ENCODE measurements at places on chromosomes 13 and 19. TPM values are rescaled to one million over a fixed set of nuclear protein-coding genes. Genes with fewer than 3 reads are reported as not detected.

DNA sequence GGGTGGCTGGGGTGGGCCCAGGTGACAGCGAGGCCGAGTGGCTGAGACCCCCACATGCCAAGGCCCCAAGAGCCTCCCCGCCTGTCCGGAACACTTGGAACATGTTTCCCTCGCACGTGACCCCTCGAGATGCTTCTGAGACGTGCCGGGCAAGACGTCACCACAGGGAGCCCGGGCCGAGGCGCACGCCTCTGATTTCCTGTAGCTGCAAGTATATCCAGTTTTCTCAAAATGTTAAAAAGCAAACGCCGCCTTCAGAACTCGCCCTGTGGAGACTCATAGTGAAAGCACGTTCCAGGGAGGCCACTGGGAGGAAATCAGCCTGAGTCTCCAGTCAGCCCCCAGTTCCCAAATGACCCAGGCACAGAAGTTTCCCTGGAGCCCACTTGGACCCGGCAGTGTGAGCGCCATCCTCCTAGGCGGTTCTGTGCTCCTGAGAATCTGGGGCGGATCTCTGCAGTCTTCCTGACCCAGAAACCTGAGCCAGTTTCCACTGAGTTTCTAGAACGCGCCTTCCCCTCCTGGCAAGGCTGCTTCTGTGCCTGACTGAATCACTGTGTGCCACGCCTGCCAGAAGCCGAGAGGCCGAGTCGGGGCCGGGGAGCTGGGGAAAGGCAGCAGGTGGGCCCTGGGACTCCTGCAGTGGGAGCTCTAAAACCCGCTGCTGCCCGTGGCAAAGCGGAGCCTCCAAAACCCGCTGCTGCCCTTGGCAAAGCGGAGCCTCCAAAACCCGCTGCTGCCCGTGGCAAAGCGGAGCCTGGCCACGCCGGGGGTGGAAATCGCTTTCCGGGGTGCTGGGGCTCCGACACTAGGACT is 179.3 kb downstream of the KDM4B start:
- no peak for DNase-seq

- DNase-seq = no peak
Observed at GRCh38 chr19:35569281-35569781, 5.9 kb upstream of the ATP4A start.

Gene MATK
- total RNA-seq = 14.8 TPM

DNA sequence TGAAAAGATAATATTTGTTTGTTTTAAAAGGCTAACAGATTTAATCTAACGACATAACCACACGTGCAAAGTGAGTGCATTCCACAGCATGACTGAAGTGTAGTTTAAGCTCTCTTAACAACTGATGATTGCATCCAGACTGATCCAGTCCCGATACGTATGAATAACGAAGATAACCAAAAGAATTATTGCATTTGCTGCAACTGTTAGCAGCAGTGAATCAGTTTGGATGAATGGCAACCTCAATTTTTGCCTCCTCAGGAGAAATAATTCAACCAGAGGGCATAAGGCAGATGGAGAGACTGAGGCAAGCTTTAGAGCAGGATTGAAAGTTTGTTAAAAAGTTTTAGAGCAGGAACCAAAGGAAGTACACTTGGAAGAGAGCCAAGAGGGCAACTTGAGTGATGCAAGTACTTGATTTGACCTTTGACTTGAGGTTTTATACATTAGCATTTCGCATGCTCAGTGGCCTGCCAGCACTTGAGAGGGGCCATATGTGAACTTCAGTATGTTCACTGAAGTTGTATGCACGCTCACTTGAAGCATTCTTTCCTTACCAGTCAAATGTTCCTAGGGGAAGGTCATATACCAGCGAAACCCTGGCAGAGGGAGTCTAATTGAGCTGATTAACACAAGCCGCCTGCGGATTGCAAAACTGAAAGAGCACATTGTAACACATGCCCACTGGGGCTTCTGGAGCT is 835.0 kb upstream of the PCDH20 start:
- DNase-seq = no peak

- DNase-seq = no peak
Observed at GRCh38 chr13:108919036-108919907, 289.9 kb downstream of the MYO16 start.

GRCh38 chr13:23605831-23606230 is 35.6 kb downstream of the TNFRSF19 start:
- no peak for DNase-seq

Gene PPM1N
- 1.1 TPM for total RNA-seq

DNA sequence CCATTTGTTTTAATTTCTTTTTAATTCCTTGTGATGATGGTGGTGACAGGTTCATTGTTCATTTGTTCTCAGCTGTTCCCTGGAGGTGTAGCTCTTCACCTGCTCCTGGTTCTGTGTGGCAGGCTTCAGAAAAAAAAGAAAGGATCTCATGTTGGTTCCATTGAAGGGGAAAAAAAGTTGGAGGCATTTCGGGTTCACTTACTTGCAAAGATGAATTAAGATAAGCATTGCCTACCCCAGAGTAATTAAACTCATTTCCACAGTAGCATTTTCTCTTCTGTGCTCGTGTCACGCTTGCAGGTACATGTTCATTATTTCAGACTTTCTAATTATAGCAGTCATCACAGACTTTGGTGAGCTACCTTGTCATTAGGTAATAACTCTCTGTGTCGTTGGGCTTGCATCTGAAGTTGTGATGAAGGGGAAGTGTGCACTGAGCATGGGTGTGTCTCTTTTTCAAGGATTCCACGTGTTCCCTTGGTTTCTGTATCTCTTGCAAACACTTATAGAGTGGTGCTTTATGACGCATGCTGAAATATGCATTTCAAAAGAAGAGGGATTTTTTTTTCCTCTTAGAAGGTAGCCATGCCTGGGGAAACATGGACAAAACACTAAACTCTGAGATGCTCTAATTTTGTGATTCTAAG is 69.1 kb downstream of the MTUS2 start:
- DNase-seq = no peak

Gene ELAVL3
- total RNA-seq = not detected

GRCh38 chr19:48867123-48867745 is 1.2 kb downstream of the PLEKHA4 start:
- DNase-seq = no peak

DNA sequence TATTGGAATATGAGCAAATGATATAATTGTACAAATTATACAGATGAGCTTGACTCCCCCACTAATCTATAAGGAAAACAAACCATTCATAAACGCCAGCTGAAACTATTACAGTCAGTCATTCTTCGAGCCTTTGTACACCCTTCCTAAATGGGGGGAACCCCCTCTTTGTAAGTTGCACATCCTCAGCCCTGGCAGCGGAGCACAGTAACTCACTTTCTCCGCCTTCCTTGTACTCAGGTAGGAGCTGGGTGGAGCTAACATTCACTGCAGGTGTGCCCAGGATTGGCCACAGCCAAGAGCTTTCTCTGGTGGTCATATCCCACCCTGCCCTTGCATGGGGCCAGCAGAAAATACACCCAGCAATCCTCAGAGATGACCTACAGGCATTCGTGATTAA is 28.6 kb downstream of the PIN1 start:
- peak; percentile 30 for DNase-seq

- no peak for DNase-seq
Observed at GRCh38 chr19:43465468-43466120, at the start of gene LYPD3. Gene LYPD3, minus strand, starts transcription at chr19:43465608. Its CDS starts 37 bp downstream, at chr19:43465571.
